ENCODE measurements at places on chromosomes 16 and 17.

DNA sequence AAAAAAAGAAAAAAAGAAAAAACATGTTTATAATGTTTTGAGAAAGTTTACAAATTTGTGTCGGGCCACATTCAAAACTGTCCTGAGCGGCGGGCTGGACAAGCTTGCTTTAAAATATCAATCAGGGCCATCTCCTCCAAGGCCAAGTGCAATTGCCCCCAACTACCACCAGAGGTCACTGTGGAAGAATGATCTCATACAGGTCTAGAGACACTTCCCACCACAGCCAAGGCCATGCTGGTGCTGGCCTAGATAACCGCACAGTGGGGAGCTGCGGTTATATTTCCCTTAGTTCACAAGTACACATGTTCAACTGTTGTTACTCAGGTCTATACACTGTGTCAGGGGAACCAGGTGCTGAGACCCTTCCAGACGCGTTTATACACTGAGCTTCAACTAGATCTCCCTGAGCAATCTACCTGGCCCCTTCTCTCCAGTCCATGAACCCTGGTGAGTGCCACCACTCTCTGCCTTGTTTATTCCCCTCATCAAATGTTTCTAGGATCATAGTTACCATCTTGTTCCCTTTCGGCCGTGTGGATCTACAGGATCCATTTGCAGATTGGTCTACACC is 83.8 kb upstream of the CCL2 start:
- peak; percentile 56 for DNase-seq

DNA sequence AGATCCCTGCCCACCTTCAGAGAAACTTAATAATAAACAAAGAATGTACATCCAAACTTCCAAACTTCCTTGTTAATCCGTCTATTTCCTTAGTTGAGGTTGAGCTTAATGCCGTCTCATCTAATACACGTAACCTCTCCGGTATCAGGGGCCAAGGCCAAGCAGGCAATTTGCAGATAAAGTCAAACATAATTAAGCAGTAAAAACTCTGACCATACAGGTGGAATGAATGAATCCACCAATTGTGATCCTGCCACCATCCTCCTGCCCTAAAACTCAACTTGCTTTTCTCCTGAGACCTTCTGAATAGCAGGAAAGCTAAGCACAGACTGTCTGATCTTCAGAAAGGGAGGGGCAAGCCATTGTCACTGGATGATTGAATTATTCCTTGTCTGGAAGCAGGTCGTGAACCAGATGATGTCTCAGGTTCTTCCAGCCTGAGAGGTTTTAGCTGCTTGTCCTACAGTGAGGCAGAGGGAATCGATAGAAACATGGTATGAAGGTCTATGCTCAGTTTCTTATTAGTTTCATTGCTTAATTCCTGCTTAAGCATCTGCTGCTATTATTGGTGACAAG is 1111.8 kb upstream of the EEF2KMT start:
- no peak for DNase-seq

DNA sequence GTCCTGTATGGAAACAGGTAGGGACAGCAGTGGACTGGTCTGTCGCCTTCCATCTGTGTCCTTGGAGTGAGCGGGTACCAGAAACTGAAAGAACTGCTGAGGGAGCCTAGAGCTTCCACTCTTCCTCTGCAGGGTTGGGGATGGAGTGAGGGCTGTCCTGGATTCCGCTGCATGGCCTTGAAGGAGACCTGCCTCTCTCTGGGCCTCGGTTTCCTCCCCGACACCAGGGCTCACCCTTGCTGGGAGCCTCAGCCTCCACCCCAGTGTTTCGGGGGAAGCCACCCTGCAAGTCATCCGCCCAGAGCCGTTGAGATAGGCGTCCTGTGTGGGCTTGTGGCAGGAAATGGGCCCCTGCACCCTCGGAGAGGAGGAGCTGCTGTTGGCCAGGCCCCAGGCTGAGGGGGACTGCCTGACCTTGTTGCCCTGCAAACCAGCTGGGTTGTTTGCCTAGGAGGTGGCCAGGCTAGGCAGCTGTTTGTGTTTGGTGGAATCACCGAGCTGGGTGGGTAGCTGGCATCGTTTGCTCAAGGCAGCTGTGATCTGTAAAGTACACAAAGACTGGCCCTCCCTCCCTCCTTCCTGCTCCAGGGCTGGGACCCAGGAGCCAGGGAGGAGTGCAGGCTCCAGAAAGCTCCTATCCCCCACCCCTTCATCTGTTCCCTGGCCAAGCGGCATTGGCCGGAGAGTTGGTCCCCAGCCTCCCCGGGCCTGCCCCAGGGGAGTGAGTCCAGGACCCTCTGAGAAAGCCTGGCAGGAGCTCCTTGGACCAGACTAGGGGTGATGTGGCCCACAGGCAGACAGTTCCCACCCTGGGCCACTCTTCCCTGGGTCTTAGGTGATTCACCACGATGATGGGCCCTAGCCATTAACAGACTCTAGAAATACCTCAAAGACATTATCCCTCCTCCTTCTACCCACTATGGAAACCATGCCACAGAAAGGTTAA is 1.3 kb downstream of the RAB37 start:
- DNase-seq, result no peak

- DNase-seq, result peak; percentile 58
Measured at GRCh38 chr16:89556750-89557689, 3.5 kb upstream of the RPL13 start.

GRCh38 chr17:51398128-51398525 is 137.8 kb downstream of the UTP18 start:
- no peak for DNase-seq

DNA sequence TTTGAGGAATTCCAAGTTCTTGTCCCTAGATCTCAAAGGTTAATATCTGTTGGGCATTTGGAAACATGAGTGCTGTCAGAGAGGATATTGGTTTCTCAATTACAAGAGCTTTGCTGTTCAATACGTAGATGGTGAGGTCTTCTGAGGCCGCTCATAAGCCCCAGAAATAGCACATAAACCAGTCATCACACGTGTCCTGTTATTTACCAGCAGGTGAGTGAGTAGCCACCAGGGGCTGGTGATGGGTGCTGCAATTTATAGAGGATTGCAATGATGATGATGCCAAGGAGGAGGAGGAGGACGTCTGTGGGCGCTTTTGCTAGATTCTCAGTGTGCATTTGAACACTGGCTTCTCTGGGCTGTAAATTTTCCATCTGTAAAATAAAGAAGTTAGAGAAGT is 89.0 kb downstream of the SALL1 start:
- peak; percentile 12 for DNase-seq

- DNase-seq, result peak; percentile 37
Measured at GRCh38 chr17:41602524-41602923, 10.0 kb downstream of the KRT16 start.

DNA sequence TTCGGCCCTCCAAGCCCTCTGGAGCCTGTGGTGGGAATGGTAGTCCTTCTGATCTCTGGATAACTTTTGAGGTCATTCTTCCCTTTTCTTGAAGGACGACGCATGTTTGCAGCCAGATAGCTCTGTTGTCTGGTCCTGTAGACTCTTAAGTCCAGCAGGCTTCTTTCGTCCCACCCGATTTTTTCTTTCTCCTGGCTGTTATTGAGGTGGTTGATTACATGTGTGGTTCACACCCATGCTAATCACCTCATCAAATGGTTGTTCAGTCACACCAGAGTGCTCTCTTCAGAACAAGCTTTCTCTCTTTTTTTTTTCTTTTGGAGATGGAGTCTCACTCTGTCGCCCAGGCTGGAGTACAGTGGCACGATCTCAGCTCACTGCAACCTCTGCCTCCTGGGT is 30.6 kb downstream of the PIGL start:
- no peak for DNase-seq

DNA sequence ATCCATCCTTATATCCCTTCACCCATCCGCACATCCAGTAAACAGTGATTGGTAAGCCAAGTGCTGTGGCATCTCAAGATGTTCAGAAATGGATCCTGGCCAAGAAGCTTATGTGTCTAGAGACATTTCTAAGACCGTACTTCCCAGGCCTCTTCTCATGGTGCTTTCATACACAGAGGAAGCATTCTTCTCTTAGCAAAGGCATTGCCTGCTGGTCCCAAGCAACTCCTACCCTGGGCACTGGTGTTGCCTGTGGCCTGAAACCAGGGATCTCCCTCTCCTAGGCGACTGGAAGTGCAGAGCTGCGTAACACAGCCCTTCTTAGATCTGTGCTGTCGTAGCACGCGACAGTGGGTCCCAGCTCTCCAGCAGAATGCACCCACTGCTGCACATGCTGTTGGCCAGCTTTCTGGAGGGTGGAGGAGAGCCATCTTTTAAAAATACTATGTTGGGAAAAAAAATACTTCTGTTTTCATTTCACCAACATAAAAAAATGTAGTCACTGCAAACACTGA is 182.9 kb downstream of the CCDC182 start:
- no peak for DNase-seq

DNA sequence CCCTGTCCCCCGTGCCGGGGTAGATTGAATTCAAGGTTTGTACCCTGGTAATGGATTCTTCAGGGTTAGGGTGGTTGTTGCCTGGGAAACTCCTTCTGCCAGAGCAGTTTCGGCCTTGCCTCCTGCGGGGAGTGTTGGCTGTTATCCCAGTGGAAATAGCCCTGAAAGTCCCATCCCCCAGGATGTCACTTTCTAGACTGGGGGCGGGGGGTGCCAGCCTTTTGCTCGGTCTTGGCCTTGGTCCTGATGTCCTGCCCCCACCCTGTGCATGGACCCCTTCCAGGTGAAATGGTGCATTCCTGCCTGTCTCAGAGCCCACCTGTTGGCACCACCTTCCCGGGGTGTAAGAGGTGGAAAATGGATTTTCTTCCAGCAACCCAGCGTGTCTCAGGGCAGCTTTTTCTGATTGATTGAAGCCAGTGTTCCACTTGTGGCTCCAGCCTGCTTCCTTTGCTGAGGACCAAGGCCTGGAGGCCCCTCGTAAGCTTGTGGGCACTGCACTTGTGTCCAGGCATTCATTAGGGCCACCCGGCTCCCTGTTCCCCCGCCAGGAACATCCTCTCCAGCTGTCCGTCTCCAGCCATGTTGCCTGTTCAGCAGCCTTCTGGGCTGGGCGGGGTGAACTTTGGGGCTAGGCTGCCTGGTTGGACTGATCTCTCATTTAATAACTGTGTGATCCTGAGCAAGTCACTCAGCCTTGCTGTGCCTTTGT is 25.6 kb downstream of the MGAT5B start:
- DNase-seq, result no peak

GRCh38 chr16:48617711-48618148 is 7.8 kb upstream of the N4BP1 start:
- DNase-seq, result no peak
